ENCODE measurements at places on chromosomes 13 and 19.

GRCh38 chr19:37695144-37695899 lies 24.2 kb downstream of the ZNF607 start:
- DNase-seq = no peak

DNA sequence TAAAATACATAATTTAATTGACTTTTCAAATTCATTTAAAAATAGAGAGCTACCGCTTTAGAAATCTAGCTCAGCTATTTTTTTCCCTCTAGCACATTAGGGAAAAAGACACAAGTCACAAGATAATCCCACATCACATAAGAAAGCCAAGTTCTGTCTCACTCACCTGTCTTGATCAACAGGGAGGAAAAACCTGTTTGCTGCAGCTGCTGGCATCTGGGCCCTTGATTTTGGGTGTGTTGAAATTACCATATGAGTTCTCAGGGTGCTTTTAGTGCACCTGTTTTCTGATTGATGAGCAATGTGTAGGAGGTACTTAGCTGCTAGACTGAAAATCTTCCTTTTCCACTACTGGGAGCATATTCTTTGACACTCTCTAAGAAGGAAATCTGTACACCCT lies 53.8 kb downstream of the ZDHHC20 start:
- DNase-seq = no peak

DNA sequence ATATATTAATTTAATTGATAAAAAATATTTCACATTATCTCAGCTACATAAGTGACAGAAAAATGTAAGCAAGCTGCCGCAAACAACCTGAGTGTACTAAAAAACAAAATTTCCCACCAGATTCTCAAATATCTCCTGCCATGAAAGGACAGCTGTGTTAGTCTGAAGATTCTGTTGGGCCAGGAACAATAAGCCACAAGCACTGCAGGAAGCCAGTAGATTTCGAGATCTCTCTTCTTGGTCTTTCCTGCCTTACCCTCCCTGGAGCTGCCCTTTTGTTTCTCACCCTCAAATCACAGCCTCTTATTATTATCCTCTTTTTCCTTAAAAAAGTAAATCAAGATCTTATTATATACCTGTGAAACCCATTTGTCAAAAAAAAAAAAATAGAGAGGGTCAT lies 165.6 kb downstream of the EFNB2 start:
- DNase-seq = no peak

DNA sequence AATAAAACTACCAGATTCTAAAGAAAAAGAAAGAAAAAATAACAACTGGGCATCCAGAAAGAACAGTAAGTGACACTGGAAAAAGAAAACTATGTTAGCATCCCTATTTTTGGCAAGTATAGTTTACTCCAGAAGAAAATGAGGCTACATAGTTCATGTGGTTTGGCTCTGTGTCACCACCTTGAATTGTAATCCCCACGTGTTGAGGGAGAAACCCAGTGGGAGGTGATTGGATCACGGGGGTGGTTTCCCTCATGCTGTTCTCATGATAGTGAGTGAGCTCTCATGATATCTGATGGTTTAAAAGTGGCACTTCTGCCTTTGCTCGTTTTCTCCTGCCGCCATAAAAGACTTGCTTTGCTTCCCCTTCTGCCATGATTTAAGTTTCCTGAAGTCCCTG lies 76.9 kb downstream of the ITGBL1 start:
- DNase-seq = no peak

- DNase-seq = no peak
These were observed 10.2 kb downstream of the PPP1R37 start for GRCh38 chr19:45103156-45103507.

- DNase-seq = no peak
These were observed 13.7 kb downstream of the RNASEH2B start for GRCh38 chr13:50923272-50923671.

DNA sequence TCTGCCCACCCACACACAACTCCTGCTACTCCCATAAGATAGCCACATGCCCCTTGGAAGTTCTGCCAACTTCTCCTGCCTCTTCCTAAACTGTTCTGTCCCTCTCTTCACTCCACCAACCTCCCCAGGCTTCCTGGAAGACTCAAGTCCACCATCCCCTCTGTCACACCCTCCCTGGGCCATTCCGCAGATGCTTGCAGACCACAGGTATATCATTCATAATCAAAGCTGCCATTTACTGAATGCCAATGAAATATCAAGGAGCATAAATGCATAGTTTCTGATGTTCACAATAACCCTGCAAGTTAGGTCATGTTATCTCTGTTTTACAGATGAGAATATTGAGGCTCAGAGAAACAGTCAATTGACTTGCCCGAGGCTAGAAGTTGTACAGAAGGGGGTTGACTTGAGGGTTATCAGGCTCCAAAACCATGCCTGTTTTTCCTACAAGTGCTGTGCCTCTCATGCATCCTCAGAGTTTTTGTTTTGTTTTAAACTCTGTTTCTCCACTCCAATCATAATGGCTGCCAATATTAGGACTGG lies 135.6 kb downstream of the SLC7A1 start:
- no peak for DNase-seq

GRCh38 chr13:46683676-46684260 lies 113.2 kb downstream of the ESD start:
- DNase-seq = no peak

DNA sequence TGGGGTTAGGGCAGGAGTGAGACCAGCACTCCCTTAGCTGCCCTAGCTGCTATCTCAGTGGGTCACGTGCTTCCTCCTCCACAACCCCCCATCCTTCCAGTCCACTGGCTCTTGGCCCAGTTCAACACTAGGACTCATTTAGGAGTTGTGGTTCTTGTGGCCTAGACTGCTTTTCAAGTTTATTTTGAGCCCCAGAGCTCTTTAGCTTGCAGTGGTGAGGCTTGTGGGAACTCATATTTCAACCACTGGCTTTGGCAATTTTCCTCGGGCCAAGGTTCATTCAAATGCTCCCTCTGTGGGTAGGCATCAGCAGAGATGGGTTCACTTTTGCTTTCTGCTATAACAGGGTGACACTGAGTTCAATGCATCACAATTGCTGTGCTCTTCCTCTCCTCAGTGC lies 436.2 kb upstream of the SLITRK5 start:
- DNase-seq = no peak

All from T-helper 22 cell (primary cell).